BE2C (cell line): ENCODE measurements at places on chromosomes 1 and 21.
A peak's percentile ranks its signal among the peaks of the same experiment; 100 is the strongest.

- DNase-seq = no peak
These were observed 62.5 kb downstream of the IL23R start for GRCh38 chr1:67228791-67229190.

- DNase-seq = no peak
These were observed 7.0 kb downstream of the SOD1 start for GRCh38 chr21:31666445-31667010.

- peak; percentile 43 for DNase-seq
These were observed 32.5 kb downstream of the LRRC3 start for GRCh38 chr21:44487831-44488230.

DNA sequence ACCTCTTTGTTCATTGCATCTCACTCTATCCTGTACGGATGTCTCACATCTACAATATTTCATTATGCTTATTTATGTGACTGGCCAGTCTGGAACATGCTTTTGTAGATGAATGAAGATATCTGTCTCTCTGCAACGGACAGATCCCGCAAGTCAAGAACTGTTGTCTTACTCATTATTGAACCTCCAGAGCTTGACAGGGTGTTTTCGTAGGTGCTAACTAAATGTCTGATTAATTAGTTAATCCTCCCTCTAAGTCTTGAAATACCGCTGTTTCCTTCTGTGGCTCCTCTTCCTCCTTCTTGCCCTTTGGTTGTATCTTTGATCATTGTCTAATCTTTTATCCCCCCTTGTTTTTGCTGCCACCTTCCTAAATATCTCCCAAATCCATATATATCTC, 3.2 kb upstream of the C1orf162 start:
- DNase-seq = no peak

- DNase-seq = peak; percentile 28
These were observed 37.6 kb upstream of the ZNF124 start for GRCh38 chr1:247209396-247209795.

DNA sequence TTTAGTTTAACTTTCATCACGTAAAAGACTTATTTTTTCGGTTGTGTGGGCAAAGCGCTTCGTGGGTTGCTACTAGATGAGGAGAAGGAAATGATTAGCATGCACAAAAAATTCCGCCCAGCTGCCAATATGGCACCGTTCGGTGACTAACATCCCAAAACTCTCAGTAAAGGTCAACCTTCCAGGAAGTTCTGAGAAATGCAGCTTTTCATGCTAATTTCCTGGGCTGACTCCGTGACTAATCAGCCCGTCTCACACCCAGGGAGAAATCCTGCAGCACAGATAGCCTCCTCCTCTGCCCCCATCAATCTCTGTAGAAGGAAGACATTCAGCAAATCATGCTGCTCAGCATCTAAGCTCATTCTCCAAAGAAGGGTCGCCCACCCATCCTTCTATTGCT, 34.1 kb downstream of the TMCO4 start:
- DNase-seq = no peak

- DNase-seq = no peak
These were observed 524.5 kb downstream of the MATN1 start for GRCh38 chr1:30198795-30199403.

- no peak for DNase-seq
These were observed 324.4 kb downstream of the AJAP1 start for GRCh38 chr1:4978660-4979390.

- no peak for DNase-seq
These were observed 32.6 kb upstream of the EPHA8 start for GRCh38 chr1:22530715-22531114.

DNA sequence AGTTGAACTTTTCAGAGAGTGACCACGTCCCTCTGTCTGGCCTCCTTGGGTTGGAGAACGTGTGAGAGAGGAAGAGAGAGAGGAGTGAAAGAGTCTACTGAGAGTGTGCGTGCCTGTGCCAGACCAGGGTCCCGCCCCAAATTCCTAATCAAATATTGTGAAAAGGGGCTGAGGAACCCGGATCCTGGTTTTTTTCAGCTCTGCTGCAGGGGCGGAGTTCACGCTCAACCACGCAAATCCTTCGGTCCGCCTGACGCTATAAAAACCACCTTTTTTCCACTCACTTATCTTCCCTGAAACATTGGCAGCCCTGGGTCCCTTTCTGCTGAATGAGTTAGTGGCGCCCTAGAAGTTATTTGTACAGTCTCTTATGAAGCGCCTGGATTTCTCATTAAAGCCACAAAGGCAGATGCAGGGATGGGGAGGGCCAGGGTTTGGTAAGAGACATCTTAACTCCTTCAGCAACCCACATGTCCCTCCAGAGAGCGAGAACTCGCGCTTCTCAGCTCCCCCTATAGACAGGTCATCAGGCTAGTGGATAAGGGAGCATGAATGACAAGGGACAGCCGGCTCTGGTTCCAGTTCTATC, at the start of gene FMOD:
TSS of gene FMOD (minus strand) at position 86 of the 589 bp plus-strand sequence. CDS start 2,852 bp downstream, outside the sequence.
- no peak for DNase-seq

- DNase-seq = no peak
These were observed 53.9 kb upstream of the AKT3 start for GRCh38 chr1:243903895-243904294.

- no peak for DNase-seq
These were observed 39.8 kb downstream of the DIP2A start for GRCh38 chr21:46498335-46499050.

DNA sequence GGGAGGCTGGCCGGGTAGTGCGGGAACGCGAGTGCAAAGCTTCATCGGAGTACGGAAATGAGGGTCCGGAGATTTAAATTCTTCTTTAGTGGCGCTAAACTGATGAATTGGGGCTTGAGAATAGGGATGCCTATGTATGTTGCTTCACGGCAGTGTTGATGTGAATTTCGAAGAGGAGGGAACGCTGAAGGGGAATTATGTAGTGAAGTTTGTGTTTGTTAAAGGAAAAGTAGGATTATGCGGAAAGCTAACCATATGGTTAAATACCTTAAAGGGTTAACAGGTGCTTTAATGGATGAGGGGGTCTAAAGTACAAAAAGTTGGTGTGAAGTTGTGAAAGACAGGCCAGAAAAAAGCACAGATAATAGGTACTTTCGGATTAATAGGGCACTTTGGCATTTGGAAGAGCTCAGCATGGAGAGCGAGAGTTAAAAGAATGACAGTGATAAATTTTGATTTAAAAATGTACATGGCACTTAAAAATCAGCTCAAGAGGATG, 1.4 kb downstream of the HS2ST1 start:
- DNase-seq = no peak

DNA sequence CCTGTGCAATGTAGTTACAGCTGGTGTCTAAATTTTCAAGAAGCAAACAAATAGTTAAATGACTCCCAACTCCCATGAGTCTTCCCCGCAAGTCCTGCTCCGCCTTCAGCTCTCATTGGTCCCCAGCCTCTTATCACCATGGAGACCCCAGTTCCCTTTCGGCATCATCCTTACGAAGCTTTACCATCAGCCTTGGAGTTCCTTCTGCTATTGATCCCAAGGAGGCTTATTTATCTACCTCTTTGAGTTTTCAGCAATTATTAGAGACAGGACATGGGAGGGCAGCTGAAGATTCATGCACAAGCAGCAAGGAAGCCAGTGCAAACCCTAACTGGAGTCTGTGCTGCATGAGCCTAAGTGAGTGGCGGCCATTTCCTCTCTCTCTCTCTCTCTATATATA, 12.3 kb downstream of the KCNA2 start:
- DNase-seq = no peak

- DNase-seq = peak; percentile 16
These were observed 110.5 kb downstream of the MAST2 start for GRCh38 chr1:45913731-45914501.

- DNase-seq = no peak
These were observed 141.7 kb downstream of the DENND1B start for GRCh38 chr1:197633447-197634078.

GRCh38 chr1:97610748-97611147, 310.1 kb downstream of the DPYD start:
- no peak for DNase-seq

GRCh38 chr1:115099693-115100050, 10.4 kb upstream of the TSPAN2 start:
- DNase-seq = no peak

DNA sequence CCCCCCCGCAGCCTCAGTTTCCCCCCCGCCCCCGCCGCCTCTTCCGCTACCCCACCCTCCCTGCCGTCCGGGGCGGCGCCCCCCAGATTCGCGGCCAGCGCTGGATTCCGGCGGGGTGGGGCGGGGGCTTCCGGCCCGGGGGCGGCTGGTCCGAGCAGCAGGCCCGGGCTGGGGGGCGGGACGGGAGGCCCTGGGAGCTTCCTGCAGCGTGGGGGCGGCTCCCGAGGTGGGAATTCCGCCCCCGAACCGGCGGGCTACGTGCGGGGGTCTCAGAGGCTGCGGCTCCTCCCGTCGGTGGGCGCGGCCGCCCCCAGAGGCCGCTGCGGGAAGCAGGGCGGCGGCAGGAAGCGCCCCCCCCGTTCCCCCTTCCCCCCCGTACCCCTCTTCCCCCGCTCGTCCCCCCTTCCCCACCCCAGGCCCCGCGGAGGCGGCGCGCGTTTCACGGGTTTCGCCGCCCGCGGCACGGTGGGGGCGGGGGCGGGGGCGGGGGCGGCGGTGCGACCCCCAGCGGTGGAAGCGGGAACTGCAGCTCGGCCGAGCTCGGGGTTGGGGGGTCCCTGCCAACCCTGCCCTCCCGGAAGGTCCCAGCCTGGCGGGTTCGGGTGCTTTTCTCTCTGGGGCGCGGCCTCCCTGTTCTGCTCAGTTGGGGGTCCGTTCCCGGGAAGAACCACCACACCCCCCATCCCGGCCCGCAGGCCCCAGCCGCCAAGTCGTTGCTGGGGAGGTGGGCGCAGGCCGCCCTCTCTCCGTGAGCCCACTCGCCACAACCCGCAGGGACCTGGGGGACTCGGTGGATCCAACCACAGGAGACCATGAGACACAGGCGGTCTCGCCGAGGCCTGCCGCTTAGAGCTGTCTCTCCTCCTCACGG, 76.3 kb downstream of the MORN1 start:
- peak; percentile 49 for DNase-seq

- peak; percentile 32 for DNase-seq
These were observed 28.5 kb downstream of the WNT4 start for GRCh38 chr1:22114083-22115012.

DNA sequence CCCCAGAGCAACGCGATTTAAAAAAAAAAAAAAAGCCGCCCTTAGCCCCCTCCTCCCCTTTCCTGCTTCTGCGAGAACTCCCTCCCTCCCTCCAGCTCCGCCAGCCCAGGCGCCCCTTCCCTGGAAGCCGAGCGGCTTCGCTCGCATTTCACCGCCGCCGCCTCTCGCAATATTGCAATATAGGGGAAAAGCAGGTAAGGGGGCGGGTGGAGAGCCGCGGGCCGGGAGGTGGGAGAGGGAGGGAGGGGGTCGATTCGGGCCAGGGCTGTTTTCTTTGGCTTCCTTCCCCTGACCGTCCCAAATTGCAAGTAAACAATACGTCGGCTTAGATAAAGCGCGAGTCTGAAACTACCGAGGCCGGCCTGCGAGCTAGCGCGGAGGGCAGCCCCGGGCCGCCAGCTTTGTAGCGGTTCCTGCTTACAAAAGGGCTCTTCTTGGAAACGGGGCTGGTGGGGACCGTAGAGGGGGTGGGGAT, 408 bp downstream of the LMO4 start:
- DNase-seq = peak; percentile 45

DNA sequence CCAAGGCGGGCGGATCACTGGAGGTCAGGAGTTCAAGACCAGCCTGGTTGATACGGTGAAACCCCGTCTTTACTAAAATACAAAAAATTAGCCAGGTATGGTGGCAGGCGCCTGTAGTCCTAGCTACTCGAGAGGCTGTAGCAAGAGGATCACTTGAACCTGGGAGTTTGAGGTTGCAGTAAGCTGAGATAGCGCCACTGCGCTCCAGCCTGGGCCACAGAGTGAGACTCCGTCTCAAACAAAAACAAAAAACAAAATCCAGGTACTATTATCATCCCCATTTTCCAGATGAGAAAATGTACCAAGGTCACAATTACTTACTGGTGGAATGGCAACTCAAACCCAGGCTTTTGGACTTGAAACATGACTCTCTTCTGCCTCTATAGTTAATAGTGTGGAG, 4.5 kb downstream of the TOMM20 start:
- DNase-seq = no peak

GRCh38 chr1:151875419-151876097, 22.0 kb upstream of the THEM5 start:
- DNase-seq = no peak

- DNase-seq = no peak
These were observed 17.7 kb downstream of the TUT4 start for GRCh38 chr1:52534928-52535764.

DNA sequence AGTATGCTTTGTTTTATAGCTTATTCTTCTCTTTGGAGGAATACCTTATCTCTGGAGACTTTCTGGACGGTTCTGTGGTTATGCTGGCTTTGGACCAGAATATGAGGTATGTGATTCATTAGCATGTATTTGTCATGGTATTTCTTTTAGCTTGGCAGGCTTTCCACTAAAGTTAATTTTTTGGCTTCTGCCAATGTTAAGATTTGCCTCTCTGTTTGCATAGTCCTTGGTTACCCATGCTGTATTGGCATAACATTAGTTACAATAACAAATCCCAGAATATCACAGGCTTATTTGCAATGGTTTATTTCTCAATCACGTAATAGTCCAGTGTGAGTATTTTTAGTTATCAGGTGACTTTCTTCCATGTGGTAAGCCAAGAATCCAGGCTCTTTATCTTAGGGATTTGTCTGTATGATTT, 9.7 kb downstream of the ZMPSTE24 start:
- DNase-seq = no peak

DNA sequence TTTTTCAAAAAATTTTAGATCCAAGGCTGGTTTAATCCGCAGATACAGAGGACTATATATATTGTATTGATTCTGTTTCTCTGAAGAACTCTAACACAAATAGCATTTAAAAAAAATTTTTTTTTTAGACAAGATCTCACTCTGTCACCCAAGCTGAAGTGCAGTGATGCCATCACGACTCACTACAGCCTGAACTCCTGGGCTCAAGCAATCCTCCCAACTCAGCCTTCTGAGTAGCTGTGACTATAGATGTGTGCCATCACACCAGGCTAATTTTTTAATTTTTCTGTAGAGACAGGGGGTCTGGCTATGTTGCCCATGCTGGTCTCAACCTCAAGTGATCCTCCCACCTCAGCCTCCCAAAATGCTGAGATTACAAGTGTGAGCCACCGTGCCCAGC, 3.0 kb downstream of the ANKRD45 start:
- DNase-seq = no peak

- DNase-seq = no peak
These were observed 72.0 kb downstream of the EPB41 start for GRCh38 chr1:28986306-28986910.

GRCh38 chr1:92934395-92935378, 26.6 kb downstream of the DIPK1A start:
- DNase-seq = peak; percentile 79

DNA sequence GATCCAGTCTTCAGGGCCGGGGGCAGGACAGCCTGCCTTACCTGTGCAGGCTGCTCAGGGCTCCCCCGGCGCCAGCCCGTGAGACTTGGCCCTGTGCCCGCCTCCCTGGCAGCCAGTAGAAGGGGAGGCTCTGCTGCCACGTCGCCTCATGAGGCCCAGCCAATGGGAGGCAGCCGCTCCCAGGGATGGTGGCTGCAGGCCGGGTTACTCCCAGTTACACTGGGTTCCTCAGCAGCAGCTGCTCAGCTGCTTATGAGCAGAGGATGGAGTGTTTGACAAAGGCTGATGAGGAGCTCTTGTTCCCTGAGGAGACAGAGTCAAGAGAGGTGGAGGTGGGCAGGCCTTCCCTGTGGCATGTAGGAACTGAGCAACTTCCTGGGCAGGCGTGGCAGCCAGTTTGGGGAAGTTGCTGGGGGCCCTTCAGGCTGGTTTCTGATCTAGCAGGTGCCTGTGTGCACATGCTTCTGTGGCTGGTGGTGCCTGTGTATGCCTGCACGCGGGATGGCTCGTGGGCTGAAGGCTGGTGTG, 5.5 kb downstream of the MFSD2A start:
- peak; percentile 83 for DNase-seq
